ENCODE measurements at places on chromosomes 2 and 18.

GRCh38 chr2:158772306-158773078 is 22.6 kb upstream of the DAPL1 start:
- no peak for DNase-seq

DNA sequence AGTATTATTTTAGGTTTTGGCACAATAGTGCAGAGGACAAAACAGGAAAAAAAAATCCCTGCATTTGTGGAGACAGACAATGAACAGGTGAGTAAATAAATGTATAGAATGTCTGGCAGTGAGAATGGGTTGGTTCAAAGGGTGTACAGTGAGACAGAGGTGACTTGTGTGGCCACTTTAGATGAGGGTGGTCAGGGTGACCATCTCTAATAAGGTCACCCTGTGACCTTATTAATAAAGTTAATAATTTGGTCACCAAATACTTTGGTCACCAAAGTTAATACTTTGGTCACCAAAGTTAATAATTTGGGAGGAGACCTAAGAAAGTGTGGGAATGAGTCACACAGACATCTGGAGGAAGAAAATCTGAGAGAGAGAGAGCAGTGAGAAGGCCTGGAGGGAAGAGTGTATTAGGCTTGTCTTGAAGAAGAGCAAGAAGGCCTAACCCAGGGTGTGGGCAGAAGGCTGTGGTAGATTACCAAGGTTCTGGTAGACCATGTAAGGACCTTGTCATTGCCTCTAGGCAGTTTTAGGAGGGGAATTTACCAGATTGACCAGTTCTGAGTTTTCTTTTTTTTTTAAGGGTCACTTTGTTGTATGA is 1368.4 kb upstream of the CELF4 start:
- DNase-seq = no peak

- DNase-seq = no peak
Measured at GRCh38 chr18:5995626-5996025, 100.3 kb upstream of the TMEM200C start.

DNA sequence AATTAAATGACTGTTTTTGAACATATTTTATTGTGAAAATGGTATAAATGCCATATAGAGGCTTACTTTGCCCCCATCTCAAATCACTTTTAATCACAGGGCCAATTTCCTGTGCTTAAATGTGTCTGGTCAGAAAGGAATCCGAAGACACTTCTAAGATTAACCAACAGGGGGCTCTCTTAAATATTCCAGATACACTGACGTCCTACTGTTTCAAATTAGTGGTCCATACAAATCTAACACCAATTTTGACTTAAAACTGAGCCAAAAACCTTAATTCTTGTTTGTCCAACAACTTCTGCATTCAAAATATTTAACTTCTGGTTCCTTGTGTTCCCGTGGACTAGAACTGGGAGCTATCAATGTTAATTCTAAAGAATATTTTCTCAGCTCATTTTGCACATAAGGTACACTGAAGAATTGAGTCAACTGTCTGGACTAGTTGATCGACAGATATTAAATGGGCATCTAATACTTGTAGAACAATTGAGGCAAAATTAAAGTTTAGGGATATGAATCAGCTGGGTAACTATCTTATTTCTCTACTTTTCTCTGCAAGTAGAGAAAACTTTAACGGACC is 557.5 kb downstream of the ARHGAP15 start:
- DNase-seq = peak; percentile 74

DNA sequence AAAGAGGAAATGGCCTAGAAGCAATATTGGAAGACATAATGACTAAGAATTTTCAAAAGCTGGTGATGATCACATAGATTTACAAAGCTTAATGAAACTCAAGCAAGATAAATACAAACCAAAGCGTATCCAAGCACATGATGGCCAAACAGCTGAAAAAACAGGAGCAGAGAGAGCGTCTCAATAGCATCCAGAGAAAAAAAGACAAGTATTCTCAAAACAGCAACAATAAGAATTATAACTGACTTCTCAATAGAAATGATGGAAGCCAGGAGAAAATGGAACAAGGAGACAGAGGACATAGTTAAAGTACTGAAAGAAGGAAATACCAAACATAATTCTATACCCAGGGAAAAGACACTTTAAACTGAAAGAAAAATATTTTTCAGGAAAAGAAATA is 437.2 kb upstream of the TNP1 start:
- peak; percentile 16 for DNase-seq

GRCh38 chr18:29531746-29532145 is 1354.8 kb upstream of the CDH2 start:
- DNase-seq = no peak

DNA sequence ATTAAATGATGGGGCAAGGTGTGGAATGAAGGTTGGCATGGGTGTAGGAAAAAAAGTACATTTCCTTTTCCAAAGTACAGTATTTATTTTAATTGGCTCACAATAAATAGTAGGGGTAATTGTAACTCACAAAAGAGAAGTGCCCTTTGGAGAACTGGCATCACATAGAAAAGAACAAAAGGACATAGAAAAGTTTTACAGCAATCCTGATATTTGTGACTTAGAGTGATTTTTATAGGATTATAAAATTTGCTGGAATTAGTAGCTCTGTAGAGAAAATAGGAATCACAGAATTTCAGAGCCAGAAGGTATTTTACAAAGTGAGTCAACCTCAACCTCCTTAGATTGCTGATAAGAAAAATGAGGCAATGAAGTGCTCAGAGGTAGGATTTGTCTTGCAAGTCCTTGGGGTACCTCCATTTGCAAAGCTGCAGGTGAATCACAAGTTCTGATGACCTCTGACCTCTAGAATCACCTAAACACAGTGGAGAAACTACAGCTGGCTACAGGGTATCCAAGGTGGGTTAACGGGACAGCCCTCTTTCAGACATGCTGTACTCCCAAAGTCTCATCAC is 133.6 kb downstream of the SOCS6 start:
- DNase-seq = no peak

DNA sequence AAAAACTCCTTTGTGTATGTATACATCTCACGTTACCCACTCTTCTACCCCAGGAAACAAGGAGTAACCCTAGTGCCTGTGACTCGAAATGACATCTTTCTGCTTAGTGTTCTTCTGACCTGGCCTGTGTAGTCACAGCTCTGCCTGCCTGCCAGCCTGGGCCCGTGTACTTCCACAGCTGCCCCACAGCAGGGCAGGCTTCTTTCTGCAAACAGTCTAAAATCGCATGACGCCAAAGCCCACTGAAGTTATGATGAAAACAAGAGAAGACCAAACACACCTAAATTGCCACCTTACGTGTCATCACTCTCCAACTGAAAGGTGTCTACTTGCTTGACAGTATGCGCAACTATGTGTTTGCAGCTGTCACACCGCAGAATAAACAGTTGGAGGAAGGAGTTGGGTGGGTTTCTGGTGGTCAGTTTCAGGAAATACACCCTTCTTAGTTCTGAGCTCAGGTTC is 1.5 kb downstream of the GAREM1 start:
- peak; percentile 18 for DNase-seq

DNA sequence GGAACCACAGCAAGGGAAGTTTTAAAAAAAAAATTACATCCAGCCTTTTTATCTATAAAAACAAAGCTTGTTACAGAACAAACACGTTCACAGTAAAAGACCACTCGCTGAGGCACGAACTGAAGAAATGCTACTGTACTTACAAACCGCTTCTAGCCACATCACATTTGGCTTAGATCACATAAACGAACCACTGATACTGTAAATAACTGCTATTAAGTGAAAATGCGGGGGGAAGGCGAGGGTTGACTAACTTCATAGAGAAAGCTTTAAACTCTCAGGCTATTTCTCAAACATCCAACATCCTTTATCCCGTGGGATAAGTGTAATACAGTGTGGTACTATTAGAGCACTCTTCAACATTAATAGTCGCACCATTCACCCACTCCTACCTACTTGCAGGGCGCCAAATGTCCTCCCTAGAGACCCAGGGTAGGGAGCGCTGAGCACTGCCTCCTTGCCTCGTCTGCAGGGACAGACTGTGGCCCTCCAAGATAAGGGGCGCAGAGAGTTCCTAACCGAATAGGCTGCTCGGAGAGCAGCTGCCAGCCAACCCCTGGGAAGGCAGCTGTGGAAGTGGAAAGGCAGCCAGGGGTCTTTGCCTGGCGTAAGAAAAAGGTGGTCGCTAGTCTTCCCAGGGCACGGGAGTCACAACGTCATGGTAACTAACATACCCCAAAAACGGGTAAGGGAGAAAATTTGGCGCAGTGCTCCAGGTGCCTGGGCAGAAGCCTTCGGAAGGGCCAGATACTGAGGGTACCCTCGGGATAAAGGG is 854 bp downstream of the GPR155 start:
- peak; percentile 11 for DNase-seq

GRCh38 chr2:14803994-14804393 is 171.5 kb downstream of the LRATD1 start:
- no peak for DNase-seq

- DNase-seq = no peak
Measured at GRCh38 chr2:35787302-35788031, 568.1 kb upstream of the CRIM1 start.
